Right renal cortex interstitium (tissue), 3 donors: ENCODE measurements at places on chromosomes 1 and 21. TPM values are rescaled to one million over a fixed set of nuclear protein-coding genes. Genes with fewer than 3 reads are reported as not detected.

- DNase-seq, result no peak
Observed at GRCh38 chr1:7679159-7679872, 91.8 kb upstream of the VAMP3 start.

GRCh38 chr1:178192686-178193085, 98.8 kb downstream of the RASAL2 start:
- DNase-seq, result no peak

DNA sequence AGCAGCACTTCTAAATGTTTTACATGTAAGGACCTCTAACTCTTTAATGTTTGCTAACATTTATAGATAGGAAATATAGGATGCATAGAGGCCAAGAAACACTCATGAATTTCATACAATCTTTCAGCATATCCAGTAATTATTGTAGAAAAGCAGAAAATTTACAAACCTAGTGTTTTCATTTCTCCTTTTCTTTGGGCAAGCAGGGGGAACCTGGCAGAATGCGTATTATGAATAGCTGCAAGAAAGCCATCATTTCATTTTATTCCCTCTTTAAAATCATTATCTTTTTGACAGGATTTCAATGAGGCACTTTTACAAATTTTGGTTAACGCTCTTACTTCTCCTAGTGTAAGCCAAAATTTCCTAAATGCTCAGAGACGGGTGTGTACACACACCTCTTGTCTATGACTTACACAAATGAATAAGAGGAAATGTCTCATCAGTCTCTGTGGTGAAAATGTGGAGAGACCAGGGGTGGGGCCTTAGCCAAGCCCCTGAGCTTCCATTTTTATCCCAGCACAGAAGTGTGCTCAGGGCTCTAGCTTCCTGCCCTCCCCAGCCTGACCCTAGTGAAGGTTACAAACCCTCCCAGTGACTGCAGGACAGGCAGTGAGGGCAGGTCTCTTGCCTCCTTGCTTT, 91.6 kb downstream of the LRRC8C start:
- DNase-seq, result no peak

DNA sequence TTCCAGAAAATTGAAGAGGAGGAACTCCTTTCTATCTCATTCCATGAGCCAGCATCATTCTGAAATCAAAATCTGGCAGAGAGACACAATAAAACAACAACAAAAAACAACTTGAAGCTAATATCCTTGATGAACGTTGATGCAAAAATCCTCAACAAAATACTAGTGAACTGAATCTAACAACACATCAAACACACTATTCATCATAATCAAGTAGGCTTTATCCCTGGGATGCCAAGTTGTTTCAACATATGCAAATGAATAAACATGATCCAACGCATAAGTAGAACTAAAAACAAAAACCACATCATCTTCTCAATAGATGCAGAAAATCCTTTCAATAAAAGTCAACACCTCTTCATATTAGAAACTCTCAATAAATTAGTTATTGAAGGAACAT, 335.3 kb upstream of the BRINP3 start:
- DNase-seq, result no peak

DNA sequence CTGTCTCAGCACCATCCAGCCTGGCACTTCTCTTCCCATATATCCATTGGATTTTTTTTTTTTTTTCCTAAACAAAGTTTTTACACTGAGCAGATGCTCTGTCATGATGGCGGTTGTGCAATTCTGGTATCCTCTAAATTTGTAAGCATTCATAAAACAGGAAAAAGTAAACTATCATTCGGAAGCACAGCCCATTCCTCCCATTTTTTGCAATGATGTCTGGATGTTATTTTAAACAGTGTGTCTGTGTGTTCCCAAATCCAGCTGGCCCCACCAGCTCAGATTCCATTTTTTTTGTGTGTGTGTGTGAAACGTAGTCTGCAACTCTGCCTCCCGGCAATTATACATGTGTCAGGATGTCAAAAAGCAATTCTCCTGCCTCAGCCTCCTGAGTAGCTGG, 33.5 kb downstream of the PDPN start:
- DNase-seq, result no peak

GRCh38 chr21:28644762-28645161, 347.9 kb downstream of the LTN1 start:
- no peak for DNase-seq

DNA sequence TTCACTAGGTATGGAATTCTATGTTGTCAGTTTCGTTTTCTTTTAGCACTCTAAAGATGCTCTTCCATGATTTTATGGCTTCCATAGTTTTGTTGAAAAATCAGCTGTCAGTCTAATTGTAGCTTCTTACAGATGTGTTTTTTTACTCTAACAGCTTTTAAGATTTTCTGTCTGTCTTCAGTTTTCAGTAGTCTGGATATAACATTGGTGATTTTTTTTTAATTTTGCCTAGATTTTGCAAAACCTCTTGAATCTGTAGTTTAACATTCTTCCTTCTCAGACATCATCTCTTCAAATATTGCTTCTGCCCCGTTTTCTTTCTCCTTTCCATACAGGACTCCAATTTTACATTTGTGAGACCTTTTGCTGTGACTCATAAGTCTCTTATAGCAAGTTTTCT, 17.9 kb upstream of the DYRK1A start:
- DNase-seq, result no peak

DNA sequence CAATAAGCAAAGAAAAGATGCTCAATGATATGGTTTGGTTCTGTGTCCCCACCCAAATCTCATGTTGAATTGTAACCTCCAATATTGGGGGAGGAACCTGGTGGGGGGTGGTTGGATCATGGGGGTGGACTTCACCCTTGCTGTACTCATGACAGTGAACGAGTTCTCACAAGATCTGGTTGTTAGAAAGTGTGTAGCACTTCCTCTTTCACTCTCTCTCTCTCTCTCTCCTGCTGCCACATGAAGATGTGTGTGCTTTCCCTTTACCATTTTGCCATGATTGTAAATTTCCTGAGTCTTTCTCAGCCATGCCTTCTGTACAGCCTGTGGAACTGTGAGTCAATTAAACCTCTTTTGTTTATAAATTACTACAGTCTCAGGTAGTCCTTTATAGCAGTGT, 248.4 kb downstream of the HHIPL2 start:
- DNase-seq, result no peak

DNA sequence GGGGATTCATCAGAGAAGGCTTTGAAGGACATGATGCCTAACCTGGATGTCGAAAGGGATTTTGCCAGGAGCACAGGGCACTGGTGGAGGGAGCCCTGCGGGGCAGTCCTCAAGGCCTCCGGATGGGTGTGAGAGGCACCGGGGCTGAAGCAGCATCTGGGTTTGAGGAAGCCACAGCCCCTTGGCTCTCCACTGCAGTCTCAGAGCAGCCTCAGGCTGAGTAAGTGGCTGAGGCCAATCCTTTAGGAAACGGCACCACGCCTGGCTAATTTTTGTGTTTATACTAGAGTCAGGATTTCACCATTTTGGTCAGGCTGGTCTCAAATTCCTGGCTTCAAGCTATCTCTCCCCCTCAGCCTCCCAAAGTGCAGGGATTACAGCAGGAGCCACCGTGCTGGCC, 12.0 kb downstream of the ERVH48-1 start:
- no peak for DNase-seq

- DNase-seq, result no peak
Observed at GRCh38 chr1:1558591-1558990, 16.1 kb downstream of the SSU72 start.

Gene ACTL8
- polyA plus RNA-seq, result not detected

Gene SELP
- 6.5 TPM for polyA plus RNA-seq

Gene C1orf167
- 0.36 TPM for polyA plus RNA-seq

Gene DISP3
- polyA plus RNA-seq, result 0.82 TPM

Gene LCE2C
- not detected for polyA plus RNA-seq
